ENCODE measurements at places on chromosomes 1 and 21.

GRCh38 chr1:50977575-50978143, 7.6 kb downstream of the CDKN2C start:
- DNase-seq: no peak

- no peak for DNase-seq
These were observed 1.4 kb upstream of the ARF1 start for GRCh38 chr1:228081144-228081543.

DNA sequence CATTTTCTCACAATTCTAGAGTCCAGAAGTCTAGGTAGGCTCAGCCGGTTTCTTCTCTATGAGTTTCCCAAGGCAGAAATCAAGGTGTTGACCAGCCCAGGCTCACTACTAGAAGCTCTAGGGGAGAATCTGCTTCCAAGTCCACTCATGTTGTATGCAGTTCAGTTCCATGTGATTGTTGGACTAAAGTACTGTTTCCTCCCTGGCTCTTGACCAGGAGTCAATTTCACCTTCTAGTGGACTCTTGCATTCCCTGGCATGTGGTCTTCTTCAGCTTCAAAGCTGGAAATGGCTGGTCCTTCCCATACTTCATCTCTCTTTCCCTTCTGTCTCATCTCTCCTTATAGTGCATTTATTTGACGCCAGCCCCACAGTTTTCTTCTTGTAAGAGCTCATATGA, 153.4 kb downstream of the KCNT2 start:
- DNase-seq: no peak

GRCh38 chr21:41054018-41054578, 113.9 kb upstream of the BACE2 start:
- DNase-seq: no peak

DNA sequence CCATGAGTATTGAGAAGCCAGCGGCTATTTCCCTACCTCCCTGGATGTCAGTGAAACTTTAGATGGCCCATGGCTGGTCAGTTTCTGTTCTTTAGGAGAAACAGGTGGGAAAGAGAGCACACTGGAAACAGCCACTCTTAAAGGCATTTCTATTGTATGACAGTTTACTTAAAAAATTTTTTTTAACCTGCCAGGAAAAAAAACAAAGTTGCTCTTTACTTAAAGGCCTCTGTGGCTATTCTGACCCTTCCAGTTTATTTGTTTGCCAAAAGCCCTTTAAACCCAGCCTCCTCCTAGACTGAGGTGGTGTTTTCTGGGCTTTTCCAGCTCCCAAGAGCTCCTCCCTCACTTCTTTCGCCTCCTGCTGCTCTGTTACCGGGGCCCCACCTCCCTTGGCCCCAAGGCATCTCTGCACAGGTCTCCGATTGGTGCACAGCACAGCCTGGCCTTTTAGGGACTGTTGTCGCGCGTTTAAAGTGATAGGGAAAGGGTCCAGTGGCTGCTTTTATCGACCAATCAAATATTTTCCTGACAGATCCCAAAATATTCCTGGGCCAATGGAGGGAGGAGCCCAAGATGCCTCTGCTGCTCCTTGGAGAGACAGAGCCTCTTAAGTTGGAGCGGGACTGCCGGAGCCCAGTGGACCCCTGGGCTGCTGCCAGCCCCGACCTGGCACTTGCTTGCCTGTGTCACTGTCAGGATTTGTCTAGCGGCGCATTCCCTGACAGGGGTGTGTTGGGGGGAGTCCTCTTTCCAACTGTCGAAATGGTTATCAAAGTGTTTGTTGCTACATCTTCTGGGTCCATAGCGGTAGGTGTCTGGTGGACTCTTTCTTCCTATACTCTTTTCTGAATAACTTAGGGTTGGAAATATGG, at the start of gene SH3BGR:
Gene SH3BGR (plus strand): TSS at position 639 of the 875 bp plus-strand sequence. CDS start 127 bp downstream, at position 766.
- no peak for DNase-seq

- DNase-seq: no peak
These were observed 19.7 kb upstream of the SUMO3 start for GRCh38 chr21:44837537-44837936.

GRCh38 chr1:182249201-182249676, 142.4 kb downstream of the GLUL start:
- no peak for DNase-seq

GRCh38 chr1:242128951-242129502, 130.1 kb upstream of the MAP1LC3C start:
- no peak for DNase-seq

- no peak for DNase-seq
These were observed 30.9 kb upstream of the RBM15 start for GRCh38 chr1:110308247-110308646.

GRCh38 chr1:66311092-66311491, 222.9 kb upstream of the SGIP1 start:
- DNase-seq: no peak

- no peak for DNase-seq
These were observed 65.8 kb downstream of the AK5 start for GRCh38 chr1:77347646-77348045.

DNA sequence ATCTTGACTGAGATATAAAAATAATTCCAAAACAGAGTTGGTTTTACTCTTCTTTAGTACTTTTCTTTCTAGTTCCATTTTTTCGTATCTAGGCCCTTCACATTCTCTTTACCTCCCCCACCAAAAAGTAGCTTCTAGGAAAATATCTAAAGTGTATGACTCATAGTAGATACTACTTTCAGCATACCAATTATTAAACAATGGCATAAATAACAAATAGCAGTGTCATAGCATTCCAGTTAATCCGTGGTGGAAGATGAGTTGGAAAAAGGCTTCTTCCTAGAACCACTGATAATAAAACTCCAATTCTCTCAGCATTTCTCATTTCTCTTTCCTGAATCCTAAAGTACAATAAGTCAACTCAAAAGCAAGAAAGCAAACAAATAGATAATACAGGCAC, 859.0 kb upstream of the B3GALT2 start:
- DNase-seq: no peak

GRCh38 chr1:115179397-115180079, 90.2 kb upstream of the TSPAN2 start:
- no peak for DNase-seq

DNA sequence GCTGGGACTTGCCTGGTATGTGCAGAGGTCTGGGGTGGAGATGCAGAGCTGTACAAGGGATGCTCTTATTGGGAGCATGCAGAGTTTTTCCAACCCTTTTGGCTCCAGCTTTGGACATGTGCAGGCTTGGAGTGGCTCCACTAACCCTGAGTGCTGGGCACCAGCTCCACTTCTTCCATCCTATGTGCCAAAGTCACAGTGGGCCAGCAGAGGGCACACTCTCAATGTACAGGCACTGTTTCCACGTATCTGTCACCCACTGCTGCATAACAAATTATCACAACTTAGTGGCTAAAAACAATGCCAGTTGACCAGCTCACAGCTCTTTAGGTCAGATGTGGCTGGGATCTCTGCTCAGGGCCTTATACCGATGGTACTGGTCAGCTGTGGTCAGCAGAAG, 631.8 kb downstream of the AJAP1 start:
- no peak for DNase-seq

DNA sequence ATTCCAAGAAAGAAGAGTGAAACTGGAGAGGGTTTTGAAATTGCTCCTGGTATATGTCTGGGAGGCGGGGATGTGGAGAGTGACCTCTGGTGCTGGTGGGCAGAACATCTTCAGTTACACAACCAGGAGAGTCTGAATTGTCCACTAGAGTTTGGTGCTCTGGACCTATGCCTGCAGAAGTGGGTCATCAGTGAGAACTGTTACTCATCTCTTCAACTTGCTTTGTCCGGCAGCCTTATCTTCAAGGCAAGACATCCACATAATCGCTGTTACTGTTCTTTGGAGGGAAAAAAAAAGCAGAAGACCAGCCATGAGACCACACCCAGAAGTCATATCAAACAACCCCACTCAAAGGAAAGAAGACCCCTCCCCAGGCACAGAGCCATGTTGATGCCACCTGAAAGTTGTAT, 14.9 kb downstream of the SH2D1B start:
- no peak for DNase-seq

DNA sequence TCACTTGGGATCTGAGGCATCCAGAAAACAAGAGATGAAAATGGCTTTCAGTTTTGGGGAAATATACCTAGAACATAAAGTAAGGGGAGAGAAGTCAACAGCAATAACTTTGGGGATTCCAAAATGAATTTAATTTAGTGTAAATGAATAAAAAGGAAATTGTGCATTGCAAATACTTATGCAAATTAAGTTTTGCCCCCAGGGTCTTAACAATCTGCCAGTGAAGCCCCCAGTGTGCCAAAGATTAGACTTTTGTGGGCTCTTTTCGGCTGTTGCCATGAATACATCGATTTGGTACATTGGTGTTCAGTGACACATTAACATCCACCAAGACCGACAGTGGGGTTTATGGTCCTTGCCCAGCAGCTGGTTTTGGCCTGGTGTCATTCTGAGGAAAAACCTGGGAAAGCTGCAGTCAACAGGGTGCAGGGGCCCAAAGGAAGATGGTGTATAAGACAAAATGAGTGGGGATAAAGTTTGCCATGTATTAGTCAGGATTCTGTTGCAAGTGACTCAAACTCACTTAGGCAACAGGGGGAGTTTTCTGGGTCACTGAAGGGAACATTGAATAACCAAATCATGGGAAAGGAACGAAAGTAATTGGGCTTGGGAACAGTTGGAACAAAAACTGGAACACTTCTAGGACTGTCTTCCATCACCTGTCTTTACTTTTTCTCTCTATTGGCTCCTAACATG, 30.2 kb upstream of the IGSF3 start:
- DNase-seq: no peak

GRCh38 chr1:165473081-165473480, 28.2 kb upstream of the RXRG start:
- DNase-seq: no peak

- DNase-seq: no peak
These were observed 4.7 kb downstream of the MAP1LC3C start for GRCh38 chr1:241994171-241994570.

DNA sequence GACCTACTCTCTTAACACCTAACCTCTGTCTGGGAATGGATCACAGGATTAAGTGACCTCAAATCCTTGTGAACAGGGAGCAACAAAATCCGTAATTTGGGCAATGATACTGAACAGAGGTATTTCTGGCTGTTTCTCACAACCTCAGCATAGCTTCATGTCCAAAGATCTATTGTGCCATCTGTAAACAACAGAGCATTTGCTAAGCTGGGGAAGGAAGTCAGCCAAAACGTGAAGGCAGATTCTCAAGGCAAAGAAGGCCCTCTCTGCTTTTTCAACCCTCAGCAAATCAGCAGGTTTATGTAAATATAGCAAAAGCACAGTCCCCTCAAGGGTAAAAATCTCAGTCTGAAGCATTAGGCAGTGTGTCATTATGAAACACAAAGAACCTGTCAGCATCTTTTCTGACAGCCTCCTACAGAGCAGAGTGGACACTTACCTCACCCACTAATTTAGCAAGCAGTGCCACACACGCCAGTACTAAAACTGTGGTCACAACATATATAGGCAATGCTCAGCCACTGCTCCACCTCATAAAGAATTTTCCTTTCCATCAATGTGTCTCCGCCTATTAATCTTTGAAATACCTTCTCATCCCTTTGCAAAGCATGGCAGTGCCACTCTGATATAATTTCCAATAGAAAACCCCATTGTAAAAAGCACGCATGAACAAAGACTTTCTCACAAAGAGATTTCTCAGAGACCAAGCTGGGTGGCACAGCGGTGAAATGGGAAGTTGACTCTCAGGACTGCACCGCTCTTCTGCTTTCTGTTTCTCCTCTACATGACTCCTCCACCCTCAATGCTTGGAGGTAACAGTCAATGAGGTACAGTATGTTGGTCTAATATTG, 188.0 kb downstream of the RERE start:
- DNase-seq: no peak

- DNase-seq: no peak
These were observed 792.8 kb downstream of the USP25 start for GRCh38 chr21:16522548-16522947.

GRCh38 chr1:30744060-30744756, 13.4 kb downstream of the LAPTM5 start:
- no peak for DNase-seq

DNA sequence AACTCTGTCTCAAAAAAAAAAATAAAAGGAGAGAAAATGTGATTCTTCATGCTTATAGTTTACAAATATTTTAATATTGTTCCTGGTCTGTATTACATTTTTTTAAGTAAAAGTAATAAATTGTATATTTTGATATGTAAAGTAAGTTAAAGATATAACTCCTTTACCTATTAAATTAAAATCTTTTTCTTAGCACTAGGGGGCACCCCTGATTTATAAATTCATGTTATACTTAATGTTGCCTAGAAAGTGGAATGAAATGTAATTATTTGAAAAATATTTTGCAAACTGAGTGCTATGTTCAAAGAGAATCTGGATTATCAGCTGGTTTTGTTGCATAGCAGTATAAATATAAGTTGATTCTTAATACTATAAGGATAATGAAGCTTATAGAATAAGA, 49.2 kb downstream of the RALGPS2 start:
- no peak for DNase-seq

GRCh38 chr1:84995484-84996334, 1.2 kb downstream of the MCOLN2 start:
- DNase-seq: no peak

DNA sequence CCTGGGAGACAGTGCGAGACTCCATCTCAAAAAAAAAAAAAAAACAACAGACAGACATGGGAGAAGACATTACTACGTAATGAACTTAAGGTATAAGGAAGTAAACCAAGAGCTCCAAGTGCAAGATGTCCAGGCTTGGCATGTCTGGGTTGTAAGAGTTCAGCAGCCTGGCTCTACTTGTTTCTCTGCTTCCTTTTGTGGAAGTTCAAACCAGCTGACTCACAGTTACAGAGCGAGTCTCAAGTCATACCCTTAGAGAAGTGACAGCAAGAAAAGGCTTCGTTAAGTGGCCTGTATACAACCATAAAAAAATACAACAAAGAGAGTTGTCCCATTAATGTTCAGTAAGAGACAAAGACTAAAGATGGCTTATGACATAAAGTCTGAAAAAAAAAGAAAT, 1.3 kb downstream of the RIT1 start:
- no peak for DNase-seq

DNA sequence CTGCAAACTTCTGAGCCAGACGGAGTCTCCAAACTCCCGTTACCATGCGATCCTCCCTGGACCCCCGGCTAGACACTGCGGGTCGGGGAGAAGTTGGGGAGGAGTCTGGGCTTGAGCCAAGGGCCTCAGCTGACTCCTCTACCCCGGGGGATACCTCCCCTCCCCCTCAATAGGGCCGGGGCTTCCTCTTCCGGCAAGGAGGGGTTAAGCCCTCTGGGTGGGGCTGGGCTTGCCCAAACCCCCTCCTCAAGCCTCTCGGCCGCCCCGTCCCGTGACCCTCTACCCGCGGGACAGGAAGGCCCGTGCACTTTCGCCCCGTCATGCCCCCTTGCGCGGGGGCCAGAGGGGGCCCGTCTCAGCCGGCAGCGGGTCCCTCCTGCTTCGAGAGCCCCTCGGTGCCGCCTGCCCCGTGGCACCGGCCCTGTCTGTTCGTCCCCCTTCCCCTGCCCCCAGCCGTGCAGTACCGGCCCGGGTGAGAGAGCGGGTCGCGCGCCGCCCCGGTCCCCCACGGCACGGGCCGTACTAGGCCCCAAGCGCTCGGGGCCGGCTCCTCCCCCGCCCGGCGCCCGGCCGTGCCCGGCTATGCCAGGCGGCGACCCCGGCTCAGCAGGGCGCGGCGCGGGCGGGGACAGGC, 652 bp downstream of the ARL8A start:
- no peak for DNase-seq

GRCh38 chr1:234920843-234921140, 207.8 kb downstream of the TOMM20 start:
- DNase-seq: no peak

- DNase-seq: no peak
These were observed 31.9 kb upstream of the RAP1A start for GRCh38 chr1:111587509-111588174.
